ENCODE measurements at places on chromosomes 11 and 22.

- no peak for DNase-seq
These were observed 66.3 kb upstream of the PRDM11 start for GRCh38 chr11:45079943-45080719.

GRCh38 chr11:86524620-86525352 lies 147.6 kb downstream of the ME3 start:
- no peak for DNase-seq

DNA sequence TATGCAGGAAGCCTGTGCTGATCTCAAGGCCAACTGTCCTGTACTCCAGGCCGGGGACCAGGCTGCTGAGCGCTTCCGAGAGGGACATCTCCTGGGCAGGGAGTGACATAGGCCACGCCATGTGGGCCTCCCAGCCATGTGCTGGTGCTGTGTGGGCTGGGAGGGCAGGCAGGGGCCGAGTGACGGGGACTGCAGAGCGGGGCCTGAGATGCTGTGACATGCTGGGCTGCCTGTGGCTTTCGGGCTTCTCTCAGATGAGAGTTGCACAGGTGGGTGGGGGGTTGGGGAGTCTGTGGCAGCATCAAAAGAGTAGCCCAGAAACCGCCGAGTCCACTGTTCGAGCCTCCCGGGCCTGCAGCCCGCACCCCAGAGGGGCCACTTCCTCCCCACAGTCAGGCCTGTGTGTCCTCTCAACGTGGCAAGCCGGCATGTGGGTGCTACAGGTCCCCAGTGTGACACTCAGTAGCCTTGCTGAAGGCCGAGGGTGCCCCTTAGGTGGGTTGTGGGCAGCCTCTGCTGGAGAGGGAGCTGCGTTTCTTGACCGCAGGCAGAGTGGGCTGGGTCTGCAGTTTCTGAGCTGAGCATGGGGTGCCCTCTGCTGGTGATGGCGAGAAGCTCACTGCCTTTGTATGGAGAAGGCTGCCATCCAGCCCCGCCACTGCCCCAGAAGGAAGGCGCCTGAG lies 101.2 kb downstream of the BCR start:
- DNase-seq = peak; percentile 75

- DNase-seq = no peak
These were observed 2.0 kb upstream of the AP5B1 start for GRCh38 chr11:65782816-65783228.

- DNase-seq = no peak
These were observed 2.8 kb downstream of the NECTIN1 start for GRCh38 chr11:119726150-119726553.

Data from NCI-H1092 treated with DMSO at 0.1 percent for 48 hours (cell line).